ENCODE measurements at places on chromosomes 13 and 19.

DNA sequence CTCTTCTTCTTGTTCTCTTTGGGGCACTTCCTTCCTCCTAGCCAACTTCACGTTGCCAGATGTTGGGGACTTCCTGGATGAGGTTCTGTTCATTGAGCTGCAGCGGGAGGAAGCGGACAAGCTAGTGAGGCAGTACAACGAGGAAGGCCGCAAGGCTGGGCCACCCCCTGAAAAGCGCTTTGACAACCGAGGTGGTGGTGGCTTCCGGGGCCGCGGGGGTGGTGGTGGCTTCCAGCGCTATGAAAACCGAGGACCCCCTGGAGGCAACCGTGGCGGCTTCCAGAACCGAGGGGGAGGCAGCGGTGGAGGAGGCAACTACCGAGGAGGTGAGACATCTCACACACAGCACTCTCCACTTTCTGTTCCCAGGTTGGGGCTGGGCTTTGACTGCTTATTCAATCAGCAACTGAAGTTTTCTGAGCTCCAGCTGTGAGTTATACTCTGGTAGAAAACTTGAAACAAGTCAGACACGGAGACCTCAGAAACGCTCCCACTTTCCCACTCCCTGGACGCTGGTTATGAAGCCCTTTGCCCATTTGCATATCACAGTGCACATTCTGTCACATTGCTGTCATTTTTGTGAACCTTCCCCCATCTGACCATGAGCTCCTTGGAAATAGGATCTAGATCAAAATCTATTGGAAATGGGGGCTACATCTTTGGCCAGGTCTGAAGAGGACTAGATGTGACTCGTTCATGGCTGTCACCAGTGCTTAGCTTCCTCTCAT lies 7.2 kb upstream of the CCDC97 start:
- peak; percentile 47 for DNase-seq

GRCh38 chr19:19540064-19540714 lies 2.1 kb downstream of the CILP2 start:
- DNase-seq = peak; percentile 37

- DNase-seq = no peak
These were observed 9.6 kb upstream of the LATS2 start for GRCh38 chr13:21071015-21071414.

- DNase-seq = no peak
These were observed at the start of gene PLIN5 for GRCh38 chr19:4534836-4535658. Gene PLIN5 (minus strand): TSS chr19:4535224. CDS start chr19:4534074, 1,150 bp downstream.

- DNase-seq = no peak
These were observed 30.0 kb downstream of the CEACAM1 start for GRCh38 chr19:42498169-42498757.

DNA sequence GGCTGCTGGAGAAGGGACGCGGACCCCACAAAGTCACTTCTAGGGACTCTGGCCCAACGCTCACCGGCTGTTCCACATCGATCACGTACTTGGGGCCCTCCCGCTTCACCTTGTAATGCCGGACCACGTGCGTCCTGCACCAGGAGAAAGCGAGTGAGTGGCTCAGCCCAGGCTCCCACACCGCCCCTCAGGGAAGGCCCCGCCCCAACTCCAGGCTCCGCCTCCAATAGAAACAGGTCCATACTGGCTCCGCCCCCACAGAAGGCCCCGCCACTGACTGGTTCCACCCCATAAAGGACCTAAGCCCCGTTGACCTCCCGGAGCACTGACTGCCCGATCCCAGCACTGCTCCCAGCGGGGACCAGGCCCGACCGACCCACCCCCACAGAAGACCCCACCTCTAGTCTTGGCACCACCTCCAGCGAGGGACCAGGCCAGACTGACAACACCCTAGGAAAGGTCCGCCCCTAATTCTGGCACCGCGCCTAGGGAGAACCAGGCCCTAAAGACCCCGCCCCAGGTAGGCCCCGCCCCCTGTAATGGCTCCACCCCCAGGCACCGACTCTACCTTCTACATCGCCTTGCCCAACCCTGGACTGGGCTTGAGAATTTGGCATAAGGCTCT lies 11.3 kb downstream of the STAP2 start:
- peak; percentile 45 for DNase-seq

GRCh38 chr13:42807866-42808265 lies 26.5 kb downstream of the FAM216B start:
- DNase-seq = no peak

DNA sequence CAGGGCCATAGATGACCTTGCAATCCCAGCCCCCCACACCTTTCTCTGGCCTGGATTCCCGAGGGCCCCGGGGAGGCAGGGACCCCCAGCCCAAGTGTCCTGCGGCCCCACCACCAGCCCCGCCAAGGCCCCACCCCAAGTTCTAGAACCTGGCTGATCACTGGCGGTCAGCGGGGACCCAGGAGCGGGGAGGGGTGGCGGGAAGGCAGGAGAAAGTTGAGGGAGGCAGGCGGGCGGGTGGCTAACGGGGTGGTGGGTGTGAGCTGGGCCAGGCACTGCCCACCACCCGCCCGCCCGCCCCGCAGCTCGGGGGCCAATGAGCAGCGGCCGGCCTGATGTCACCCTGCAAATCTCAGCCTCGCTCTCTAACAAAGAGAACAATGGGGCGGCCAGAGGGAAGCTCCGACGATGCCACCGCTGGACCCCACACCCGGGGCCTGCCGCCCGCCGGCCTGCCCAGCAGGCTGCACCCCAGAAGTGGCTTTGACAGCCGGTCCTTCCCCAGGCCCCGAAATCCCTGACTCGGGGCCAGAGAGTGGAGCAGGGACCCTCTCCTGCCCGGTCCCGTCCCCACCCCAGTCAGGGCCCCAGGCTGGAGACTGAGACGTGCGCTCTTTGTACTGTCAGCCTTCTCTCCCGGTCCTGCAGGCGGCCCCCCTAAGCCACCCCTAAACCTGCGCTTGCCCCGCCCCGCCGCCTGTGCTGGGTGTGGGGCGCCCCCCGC lies 1.6 kb downstream of the MEX3D start:
- no peak for DNase-seq

DNA sequence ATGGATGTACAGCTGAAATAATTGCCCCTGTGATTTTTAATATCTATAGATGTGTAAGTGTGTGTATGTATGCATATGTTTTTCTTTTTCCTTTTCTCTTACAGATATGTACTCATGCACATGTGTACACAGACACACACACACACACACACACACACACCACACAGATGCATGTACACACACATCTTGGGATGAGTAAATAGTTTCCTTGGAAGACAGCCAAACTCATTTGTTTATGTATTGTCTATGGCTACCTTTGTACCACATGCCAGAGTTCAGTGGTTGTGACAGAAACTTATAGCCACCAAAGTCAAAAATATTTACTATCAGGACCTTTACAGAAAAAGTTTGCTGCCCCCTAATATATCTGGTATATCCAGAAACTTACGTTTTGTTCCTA lies 192.6 kb downstream of the MAB21L1 start:
- no peak for DNase-seq
